ENCODE measurements at places on chromosomes 16 and 17.

DNA sequence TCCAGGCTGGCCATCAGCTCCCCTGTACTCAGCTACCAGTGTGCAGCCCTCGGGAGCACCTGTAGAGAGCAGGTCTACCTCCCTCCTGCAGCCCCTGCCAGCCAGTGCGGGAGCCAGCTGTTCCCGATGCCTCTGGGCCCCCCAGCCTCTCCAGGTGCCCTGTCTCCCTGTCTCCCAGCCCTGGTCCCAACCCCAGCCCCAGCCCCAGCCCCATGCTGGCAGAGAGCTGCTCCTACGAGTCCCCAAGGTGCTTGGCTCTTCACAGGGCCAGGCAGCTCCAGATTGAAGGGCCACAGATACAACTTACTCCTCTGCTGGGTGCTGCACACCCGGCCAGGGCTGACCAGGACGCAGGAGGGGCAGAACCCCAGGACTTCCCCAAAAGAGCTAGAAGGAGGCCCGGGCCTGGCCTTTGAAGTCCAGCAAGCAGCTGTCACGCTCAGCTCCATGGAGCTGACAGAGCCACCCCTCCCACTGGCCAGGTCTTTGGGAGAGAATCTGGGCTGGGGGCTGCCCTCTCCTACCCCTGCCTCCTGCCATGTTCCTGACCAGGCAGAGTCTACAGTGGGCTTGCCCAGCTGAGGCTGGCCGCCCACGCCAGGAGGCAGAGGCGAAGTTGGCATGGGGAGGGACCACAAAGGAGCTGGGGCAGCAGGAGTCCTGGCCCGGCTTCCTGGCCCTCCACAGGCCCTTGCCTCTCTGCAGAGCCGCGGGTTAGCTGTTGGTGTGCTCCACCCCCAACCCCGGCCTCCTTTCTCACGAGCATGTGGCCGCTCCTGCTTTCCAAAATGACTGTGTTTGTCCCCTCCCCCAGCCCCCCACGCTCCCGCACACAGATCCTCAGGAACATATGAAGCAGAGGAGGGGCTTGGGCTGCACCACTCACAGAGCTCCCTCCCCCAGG, 9.5 kb upstream of the ADAM11 start:
- no peak for DNase-seq

DNA sequence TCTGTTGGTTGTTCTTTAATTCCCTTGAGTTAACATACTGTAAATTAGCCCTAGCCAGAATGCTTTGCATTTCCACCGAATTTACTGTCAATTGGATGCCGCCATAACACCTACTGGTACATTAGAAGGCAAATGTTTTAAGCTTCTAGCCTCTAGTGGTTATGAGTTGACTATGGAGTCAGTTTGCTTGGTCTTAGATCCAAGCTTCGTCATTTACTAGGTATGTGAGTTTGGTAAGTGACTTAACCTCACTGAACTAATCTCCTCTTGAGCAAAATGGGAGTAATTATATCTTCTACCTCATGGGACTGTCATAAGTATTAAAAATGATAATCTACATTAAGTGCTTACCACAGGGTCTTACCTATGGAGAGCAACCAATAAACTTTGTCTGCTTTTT, 20.4 kb upstream of the CDH11 start:
- DNase-seq: no peak

DNA sequence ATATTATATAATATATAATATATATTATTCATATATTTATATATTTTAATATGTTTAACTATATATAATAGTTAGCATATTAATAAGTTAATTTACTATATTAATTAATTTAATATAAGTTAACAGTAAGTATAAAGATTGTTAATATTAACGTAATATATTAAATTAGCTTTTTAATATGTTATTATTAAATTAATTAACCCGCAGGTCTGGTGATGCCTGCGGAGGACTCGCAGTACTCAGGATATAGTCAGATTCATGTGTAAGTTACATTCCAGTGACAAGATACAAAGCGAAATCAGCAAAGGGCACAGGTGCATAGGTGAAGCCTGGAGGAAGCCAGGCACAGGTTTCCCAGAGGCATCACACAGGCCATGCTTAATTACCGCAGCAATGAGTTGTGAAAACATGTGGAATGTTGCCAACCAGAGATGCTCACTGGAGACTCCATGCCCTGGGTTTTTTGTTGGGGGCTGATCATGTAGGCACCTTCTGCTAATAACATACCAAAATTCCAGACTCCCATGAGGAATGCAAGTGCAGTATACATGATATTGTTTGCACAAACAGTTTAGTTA, 130.4 kb upstream of the MPHOSPH6 start:
- DNase-seq: no peak

- DNase-seq: no peak
These were observed 13.3 kb upstream of the USP36 start for GRCh38 chr17:78853926-78854394.

DNA sequence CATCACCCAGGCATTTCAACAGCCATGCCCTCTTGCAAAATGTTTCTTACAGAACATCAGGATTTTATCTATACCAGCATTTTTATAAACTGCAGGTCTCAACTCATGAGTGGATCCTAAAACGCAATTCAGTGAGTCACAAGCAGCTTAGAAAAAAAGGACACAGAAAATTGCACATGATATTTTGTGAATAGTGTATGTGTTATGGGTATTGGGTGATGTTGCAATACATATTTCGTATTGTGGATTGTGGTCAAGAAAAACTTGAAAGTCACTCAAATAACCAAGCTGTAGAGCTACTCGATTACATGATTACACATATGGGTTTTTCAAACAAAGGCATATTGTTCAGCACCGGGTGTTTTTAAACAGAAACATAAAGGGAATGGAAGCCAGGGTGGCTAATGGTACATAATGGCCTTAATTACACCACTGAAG, 1.4 kb downstream of the WIPI1 start:
- peak; percentile 57 for DNase-seq

DNA sequence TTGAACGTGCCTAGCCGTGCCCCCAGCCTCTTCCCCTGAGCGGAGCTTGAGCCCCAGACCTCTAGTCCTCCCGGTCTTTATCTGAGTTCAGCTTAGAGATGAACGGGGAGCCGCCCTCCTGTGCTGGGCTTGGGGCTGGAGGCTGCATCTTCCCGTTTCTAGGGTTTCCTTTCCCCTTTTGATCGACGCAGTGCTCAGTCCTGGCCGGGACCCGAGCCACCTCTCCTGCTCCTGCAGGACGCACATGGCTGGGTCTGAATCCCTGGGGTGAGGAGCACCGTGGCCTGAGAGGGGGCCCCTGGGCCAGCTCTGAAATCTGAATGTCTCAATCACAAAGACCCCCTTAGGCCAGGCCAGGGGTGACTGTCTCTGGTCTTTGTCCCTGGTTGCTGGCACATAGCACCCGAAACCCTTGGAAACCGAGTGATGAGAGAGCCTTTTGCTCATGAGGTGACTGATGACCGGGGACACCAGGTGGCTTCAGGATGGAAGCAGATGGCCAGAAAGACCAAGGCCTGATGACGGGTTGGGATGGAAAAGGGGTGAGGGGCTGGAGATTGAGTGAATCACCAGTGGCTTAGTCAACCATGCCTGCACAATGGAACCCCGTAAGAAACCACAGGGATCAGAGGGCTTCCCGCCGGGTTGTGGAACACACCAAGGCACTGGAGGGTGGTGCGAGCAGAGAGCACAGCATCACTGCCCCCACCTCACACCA, 724 bp downstream of the GAA start:
- peak; percentile 16 for DNase-seq

- DNase-seq: peak; percentile 78
These were observed 5.1 kb downstream of the PHF12 start for GRCh38 chr17:28946239-28946638.

DNA sequence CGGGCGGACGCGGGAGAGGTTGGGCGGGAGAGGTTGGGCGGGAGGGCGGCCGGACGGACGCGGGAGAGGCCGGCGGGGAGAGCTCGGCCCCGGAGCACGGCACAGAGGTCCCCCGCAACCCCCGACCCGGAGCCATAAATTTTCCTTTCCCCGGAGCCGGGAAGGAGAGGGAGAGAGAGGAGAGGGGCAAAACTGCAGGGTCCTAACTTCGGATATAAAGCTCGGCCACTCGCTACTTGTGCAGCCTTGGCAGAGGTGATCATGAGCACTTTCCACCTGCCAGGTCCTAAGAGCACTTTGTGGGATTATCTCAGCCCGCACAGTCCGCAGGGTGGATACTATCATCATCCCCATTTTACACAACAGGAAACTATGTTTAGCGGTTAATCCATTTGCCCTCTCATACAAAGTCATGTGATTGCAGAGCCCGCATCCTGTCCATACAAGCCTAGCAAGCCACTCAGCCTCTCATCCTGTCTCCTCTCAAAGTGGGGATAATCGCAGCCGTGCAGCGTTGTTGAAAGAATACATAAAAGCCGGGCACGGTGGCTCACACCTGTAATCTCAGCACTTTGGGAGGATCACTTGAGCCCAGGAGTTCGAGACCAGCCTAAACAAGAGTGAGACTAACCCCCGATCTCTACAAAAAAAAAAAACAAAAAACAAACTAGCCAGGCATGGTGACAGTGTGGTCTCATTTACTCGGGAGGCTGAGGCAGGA, 780 bp upstream of the DCAKD start:
- DNase-seq: no peak

GRCh38 chr17:42877037-42877436, 23.6 kb upstream of the G6PC1 start:
- no peak for DNase-seq

- DNase-seq: peak; percentile 38
These were observed 56.9 kb upstream of the LGALS9 start for GRCh38 chr17:27573971-27574525.

- DNase-seq: no peak
These were observed 1.3 kb upstream of the KRTAP4-9 start for GRCh38 chr17:41103896-41104295.

DNA sequence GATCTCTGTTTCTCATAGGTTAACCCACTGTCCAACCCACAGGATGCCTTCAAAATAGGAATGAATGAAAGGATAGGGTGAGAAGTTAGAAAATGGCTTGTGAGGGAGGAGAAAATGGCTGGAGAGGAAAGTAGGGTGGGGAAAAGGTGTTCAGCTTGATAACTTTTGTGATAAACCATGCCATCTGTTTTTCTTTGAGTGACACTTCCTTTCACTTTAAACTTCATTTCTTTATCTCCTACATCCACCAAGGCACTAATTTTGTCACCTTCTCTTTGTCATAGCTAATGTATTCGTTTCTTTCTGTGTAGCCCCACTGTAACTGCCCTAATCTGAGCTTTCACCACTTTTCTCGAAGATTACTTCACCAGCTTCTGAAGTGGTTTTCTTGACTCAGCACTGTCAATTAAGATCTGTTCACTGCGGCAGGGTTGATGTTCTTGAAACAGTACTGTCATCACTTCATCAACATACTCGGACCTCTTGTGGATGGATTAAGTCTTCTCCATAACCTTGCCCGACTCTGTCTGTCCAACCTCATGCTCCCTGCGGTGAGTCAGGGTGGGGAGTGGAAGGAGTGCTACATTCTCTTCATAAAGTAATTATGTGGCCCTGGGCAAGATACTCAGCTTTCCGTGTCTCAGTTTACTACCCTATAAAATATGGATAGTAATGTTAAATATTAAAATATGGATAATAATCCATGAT, 5.5 kb upstream of the KRT10 start:
- peak; percentile 36 for DNase-seq

- no peak for DNase-seq
These were observed 216.3 kb downstream of the SPECC1 start for GRCh38 chr17:20225162-20226115.

GRCh38 chr16:78836802-78837491, 737.5 kb downstream of the WWOX start:
- no peak for DNase-seq

GRCh38 chr16:47055136-47055885, 81.8 kb upstream of the DNAJA2 start:
- DNase-seq: no peak

DNA sequence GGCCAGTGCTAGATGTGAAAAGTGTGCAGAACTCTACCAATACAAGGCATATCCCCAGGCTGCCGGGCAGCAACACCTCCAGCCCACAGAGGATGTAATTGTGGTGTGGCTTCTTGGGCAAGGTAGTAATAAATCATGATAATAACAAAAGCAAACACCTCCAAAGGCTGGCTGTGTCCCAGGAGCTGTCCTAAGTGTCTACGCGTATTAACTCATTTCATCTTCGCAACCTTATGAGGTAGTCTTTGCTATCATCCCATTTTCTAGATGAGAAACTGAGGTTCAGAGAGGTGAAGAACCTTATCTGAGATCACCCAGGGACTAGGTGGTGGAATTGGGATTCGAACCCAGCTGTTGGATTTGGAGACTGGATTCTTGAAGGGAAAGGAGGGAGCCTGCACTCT, 5.3 kb downstream of the PDK2 start:
- no peak for DNase-seq

- DNase-seq: peak; percentile 52
These were observed 74.0 kb downstream of the N4BP1 start for GRCh38 chr16:48535831-48536613.

DNA sequence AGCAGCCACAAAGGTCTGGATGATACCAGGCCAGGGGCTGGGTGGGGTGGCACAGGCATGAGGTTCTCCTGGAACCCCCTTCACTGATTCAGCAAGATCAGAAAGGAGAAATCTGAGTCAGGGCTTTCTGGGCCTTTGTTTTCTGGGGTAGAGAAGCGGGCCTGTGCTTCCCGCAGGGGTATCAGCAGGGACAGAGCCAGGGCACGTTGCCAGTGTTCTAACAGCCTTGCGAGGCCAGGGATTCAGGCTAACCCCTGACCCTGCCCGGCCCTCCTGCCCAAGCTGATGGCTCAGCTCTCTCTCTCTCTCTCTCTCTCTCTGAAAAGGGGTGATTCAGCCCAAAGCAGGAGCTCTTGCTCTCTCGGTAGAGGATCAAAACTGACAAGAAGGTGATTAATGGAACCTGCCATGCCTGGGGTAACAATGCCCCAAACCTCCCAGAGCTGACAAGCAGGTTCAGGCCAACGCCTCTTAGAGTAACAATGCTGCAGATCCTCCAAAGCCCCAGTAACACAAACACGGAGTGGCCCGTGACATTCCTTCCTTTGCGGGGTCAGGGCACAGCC, 2.0 kb upstream of the KRT13 start:
- no peak for DNase-seq

DNA sequence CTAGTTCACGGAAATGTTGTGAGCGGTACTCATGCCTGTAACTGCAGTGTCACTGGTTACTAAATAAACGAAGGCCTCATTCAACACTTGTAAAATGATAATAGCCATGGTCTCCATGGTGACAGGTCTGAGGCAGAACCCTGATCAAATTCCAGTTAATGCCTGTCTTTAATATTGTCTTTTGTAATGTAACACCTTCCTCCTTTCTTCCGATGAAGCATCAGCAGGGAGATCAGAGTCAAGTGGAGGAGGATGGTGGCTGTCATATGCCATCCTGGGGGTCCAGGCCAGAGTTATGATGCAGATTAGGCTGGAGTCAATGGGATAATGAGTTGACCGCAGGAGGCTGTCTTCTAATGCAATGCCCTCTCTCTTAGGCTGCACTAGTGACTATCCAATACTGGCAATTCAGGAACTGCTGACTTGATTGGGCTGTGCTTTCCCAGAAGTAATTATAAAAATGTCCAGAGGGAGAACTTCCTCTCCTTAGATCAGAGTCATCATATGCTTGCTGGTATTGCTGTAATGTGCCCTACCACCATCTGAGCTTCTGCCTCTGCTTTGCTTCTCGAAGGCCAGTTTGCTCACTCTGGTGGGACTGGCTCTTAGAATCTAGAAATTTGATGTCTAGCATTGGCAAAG, 419.1 kb downstream of the CA10 start:
- no peak for DNase-seq
